ENCODE measurements at places on chromosomes 2 and 18.

GRCh38 chr2:40513201-40513600, 61.3 kb upstream of the SLC8A1 start:
- no peak for DNase-seq

GRCh38 chr2:23387221-23387550, 2.2 kb downstream of the KLHL29 start:
- DNase-seq: no peak

- no peak for DNase-seq
Measured at GRCh38 chr2:149994057-149994728, 406.6 kb upstream of the MMADHC start.

GRCh38 chr2:14530506-14530905, 102.0 kb upstream of the LRATD1 start:
- DNase-seq: no peak

GRCh38 chr2:217273162-217273561, 413.3 kb upstream of the TNP1 start:
- DNase-seq: no peak

DNA sequence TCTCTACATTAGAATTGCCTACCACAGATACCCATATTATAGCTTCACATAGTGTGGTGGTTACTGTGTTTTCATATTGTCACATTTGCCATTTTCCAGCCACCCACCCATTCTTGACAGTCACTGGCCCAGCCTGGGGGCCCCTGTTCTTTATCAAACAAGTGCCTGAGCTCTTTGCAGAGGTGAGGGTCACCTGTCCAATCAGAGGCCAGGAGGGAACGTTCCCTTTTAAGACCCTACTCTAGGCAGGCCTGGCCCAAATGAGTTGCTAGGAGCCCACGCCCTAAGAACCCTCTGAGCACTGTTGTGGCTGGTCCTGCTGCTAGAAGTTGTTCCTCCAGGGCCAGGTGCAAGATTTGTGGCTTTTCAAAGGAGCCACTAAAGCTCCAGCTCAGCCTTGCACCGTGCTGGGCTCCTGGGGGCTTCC, 5.2 kb downstream of the IL37 start:
- DNase-seq: no peak

- DNase-seq: peak; percentile 89
Measured at GRCh38 chr18:11955239-11956029, 25.9 kb upstream of the IMPA2 start.

GRCh38 chr18:63185984-63186383, 133.6 kb downstream of the BCL2 start:
- no peak for DNase-seq

- DNase-seq: no peak
Measured at GRCh38 chr2:30883822-30884221, 76.6 kb upstream of the CAPN13 start.

GRCh38 chr18:58043491-58044369, at the start of gene NEDD4L:
Gene NEDD4L (plus strand): TSS chr18:58044226. CDS start chr18:58044661, 435 bp downstream.
- DNase-seq: peak; percentile 86

DNA sequence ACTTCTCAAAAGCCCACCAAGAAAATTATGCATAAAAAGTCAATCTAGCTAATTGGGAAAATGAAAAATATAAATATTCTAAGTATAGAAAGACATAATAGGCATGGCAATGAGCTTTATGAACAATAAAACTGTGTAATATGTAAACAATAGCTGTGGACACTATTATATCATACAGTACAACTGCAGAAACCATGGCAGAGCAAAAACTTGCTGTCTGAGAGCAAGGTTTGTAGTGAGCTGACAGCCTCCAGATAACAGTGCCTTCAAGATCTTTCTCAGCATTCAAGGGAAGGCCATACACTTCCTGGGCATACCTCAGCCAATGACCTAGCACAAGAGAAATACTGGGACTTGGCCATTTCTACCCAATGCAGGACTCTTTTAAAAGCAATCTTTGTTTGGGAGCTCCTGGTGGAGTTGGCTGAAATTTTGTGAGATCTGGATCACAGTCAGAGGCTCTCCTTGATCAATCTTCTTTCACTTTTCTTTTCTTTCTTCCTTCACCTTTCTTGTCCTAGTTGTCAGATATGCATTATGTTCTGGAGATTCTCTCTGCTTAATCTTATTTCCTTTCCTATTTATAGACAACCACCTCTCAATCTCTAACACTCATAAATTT, 427.2 kb upstream of the UBE2E3 start:
- DNase-seq: no peak

DNA sequence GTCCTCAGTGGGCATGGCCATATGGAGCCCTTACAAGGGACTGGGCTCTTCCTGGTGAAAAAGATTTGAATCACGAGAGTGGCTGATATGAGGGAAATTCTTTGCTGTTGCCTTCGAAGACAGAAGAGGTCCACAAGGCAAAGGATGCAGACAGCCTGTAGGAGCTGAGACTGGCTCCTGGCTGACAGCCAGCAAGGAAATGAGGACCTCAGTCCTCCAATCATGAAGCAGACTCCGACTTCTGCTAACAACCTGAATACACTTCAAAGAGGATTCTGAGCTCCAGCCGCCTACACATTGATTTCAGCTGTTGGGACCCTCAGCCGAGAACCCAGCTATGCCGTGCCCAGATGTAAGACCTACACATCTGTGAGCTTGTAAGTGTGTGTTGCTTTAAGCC, 3.0 kb upstream of the ST8SIA5 start:
- no peak for DNase-seq

DNA sequence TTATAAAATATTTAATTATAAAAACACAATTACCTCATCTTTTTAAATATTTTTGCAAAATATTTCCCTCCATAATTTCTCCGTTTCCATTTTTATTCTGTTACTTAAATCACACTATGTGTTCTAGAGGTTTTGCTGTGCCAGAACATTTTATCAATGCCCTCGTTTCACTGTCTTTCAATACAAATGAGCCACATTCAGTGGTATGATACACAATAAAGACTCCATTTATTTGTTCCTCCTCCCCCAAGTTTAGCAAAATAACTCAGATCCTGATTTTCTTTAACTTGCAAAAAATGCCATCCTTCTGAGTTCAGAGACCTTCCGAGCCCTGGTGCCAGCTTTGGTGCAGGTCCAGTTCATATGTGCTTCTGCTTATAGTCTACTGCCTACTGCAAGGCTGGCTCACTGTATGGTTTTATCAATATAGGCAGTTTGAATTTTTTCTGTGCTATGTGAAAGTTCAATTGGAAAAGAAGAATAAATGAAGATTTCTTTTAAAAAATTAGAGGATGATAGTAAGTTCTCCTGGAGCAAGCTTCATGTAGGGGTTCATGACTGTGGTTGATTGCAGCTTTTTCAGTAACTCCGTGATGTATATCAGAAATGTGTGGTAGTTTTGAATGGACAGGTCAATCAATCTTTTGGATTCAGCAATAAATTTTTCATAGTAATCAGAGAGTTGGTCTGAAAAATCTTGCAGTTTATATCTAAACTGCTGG, 42.5 kb downstream of the APOB start:
- no peak for DNase-seq

GRCh38 chr2:105391763-105392662, 6.8 kb downstream of the FHL2 start:
- DNase-seq: no peak

DNA sequence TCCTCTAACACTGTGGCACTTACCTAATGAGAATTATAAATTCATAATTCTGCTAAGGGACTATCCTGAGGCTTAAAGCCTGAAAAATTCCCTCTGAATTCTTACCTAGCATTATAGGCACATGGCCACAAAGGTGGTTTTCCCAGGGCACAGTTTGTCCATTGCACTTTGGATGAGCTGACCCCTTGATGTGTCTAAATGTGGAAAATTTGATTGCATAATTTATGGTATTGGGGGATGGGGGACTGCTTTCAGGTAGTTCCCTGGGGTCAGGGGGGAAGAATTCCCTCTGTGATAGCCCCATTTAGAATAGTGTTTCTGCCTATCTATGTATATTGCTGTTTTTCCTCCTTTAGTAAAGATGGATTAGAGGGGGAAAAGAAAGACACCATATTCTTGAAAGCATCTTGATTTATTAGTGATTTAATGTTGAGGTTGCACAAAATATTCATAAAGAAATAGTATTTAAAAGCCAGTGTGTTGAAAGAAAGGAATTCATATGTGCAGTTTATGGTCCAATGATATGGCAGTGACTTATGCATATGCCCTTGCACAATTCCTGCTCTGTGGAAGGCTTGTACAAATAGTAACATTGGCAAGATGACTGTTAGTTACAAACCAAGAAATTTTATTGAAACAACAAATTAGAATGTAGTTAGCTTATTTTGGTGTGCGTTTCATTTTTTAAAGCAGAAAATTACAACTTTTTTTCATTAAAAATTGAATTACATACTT, 8.7 kb upstream of the HTR2B start:
- DNase-seq: no peak

DNA sequence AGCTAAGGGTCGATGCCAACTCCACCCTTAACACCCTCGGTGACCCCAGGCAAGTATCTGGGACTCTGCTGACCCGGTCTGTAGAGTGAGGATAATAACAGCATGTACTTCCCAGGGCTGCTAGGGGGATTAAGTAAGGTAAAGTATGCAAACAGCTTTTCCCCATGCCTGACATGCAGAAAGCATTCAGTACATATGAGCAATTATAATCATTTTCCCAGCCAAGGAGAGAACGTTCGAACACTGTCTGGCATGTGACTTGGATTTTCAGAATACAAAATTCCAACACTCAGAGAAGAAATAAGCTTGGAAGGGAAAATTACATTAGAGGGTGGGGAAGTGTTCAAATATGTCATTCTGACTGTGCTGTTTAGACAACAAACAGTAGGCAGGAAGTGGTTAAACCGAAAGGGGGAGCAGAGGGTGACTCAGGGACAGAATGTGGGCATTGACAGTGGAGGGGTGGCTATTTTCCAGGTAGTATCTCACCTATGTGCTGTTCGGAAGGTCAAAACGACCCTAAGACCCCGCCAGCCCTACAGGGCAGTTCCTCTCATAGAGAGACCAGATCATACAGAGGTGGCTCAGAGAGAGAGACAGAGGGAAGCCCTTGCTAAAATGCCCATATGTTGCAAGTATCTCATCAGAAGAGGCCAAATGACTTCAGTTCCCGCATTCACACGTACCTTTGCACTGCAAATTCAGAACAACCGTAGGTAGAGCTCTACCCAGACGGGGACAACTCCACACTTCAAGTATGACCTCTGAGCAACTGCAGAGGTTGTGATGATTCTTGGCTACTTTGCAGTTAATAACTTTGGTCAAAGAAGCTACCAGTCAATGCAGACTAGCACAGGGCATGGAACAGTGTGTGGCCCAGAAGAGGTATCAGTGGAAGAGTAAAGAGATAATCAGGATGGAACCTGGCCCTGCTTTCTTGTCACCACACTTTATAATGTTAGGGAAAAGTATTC, 14.8 kb downstream of the ASPRV1 start:
- DNase-seq: peak; percentile 20

DNA sequence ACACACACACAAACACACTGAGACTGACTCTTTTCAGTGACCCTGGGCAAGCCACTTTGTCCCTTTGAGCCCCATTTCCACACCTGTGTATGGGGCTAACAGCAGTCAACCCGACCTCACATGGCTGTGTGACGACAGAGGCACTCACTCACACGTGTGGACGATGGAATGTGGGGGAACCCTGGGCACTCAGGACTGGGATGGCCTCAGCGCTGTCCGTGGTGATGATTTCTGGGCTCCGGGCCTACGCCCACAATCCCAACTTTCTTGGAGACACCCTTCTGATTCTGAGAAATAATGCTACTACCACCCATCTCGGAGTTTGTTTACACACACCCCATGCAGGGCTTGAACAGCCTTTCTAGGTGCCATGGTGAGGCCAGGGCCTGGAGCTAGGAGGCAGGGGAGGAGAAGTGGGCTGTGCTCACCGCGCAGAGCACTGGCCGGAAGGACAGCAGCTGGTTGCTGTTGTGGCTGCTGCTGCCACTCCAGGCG, 1.5 kb downstream of the CRYBA2 start:
- no peak for DNase-seq

DNA sequence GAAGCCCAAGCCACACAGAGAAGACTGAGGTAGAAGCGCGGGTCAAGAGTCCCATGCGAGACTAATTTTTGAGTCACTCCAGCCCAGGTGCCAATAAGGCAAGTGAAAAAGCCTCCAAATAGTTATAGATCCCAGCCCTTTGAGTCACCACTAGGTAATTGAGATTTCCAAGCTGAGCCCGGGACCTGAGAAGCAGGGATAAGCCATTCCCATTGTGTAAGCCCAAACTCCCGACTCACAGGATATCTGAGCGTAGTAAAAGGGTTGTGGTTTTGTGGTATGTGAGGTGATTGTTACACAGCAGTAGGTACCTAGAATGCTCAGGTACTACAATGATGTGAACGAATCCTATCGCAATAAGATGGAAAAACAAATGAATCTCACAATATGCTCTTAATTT, 560.7 kb downstream of the DSC3 start:
- no peak for DNase-seq

DNA sequence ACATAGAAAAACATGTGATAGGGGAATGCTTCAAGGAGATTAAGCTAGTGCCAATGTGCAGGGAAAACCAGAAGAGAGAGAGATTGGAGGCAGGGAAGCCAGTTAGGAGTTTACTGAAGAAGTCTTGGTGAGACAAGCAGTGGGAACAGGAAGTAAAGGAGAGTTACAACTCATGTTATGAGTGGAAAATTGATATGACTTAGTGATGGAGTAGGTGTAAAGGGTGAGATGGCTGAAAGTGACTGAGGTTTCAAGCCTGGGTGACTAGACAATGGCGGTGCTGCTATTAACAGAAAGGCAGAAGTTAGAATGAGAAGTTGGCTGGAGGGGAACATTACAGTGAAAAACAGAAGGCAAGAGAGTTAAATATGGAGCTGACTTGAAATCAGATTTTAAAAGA, 16.5 kb downstream of the DOK1 start:
- no peak for DNase-seq

DNA sequence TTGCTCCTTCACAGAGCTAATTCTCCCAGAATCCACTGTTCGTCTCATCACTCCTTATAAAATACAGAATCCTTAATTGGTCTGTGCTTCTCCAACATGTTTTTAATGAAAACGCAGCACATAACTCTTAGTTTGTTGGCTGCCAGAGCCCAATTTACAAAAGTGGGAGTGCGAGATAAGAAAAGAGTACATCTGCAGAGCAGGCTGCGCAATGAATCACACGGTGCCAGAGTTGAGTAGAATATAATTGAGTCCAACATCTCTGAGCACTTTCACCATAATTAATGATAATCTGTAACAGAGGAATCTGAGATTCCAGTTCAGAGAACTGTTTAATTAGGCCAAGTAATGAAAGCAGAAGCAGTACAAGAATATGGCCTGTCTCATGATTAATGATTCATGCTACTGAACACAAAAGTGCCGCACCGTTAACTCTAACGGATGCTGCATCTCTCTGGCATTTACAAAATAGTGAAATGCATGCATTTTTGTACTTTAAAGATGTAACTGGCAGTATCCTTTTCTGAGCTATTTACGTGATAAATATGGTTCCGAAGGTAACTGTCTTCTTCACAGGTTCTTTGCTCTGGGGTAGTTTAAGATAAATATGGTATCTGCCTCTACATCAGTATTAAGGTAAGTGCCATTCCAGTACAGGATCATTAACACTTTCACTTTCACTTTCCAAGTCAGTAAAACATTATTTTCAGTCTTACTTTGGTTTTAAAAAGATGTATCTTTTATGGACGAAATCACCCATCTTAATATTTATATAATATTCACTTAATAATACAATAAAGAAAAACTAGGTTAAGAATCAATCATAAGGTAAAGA, 785.6 kb downstream of the NR4A2 start:
- DNase-seq: no peak

- DNase-seq: no peak
Measured at GRCh38 chr2:237268004-237268708, 145.8 kb downstream of the COL6A3 start.
